ENCODE measurements at places on chromosomes 13 and 19.

DNA sequence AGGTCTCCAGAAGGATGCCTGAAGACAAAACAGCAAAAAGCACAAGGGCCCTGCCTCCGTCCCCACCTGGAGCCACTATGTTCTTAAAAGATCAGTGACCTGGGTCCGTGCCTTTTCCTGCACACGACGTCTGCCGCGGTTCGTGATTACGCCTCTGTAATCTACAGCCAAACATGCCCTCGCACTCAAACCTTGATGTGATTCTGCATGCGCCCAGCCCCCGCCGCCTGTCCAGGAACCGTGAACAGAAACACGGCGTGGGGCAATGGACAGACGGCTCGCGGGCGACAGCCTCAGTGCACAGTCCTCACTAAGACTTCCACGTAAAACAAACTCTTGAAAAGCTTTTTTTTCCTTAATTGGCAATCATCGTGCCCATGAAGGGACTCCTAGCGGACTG is 15.5 kb downstream of the C13orf46 start:
- no peak for DNase-seq

DNA sequence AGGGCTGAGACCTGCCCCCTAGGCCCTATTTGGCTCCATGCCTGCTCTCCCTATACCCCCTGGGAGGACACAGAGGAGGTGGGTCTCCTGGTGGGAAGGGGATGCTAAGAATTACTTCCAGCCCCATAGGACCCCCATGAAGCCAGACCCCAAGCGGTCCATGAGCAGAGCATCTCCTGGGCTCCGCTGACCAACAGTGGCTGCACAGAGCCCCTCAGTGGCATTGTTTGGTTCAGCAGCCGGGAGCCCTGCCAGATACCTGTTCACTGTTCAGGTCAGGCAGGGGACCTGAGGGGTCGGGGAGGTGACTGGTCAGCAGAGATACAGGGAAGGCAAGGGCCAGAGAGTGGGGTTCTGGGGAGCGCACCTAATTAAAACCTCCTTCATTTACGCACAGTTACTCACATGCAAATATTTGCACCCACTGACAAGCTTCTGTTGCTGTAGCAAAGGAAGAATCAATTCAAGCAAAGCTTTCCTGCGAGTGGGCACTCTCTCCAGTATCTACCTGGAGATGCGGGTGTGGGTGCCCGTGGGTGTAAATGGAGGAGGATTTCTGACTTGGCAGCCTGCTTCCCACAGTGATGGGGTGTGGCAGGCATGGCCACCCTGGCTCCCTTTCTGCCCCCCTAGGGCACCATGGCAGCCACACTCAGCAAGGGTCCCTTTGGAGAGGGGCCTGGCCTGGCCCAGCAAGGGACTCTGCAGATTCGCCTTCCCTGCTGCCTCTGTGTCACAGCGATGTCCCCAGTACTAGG is 83.5 kb downstream of the CHST8 start:
- no peak for DNase-seq

DNA sequence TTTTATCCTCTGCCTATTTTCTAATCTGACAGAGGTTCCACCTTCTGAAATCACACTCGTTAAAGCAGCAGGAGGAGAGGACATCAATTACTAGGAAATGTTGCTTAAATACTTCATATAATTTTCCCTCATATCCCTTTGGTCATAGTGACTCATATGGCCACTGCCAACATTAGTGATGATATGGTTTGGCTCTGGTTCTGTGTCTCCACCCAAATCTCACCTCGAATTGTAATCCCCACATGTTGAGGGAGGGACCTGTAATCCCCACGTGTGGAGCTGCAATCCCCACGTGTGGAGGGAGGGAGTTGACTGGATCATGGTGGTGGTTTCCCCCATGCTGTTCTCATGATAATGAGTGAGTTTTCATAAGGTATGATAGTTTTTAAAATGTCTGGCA is 618.4 kb upstream of the SLITRK5 start:
- no peak for DNase-seq

DNA sequence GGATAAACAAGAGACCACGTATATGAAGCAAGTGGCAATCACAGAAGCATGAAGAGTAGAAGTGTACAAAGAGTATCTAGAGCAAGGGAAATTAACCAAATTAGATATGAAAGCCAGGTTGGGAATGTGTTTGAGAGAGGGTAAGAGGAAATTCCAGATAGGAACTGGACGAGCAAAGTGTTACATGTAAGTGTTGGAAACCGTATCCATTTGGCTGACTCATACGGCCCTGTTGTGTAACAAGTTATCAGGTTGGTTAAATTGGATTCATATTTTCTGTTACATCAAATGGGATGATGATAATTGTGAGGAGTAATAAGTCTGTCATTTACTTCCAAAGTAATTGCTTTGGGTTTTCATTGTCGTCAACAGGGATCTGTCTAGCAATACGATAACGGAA is 46.7 kb downstream of the RXFP2 start:
- no peak for DNase-seq

DNA sequence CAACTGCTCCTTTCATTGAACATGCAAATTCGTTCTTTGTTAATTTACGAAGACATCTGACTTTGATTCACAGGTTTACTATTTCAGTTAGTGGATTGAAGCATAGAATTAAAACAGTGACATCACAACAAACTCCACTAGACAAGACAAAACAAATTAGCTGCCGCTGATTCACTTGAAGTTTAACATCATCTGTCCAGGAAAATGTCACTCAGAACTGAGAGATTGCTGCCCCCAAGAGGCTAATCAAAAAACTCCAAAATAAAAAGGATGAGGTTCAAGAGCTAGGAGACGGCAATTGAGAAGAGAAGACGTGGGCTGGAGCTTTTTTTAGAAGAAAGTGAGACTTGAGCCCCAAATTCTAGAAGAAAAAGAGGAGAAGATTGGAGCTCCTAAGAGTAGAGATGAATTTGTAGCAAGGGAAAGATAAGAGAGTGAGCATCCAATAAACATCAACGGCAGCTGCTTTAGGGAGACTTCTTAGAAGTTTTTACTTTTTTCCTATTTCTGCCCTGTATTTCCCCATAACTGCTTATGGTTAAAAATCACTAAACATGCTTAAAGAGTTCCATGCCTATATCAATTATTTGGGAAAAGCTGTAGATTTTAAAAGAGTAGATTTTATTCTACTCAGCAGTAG is 40.8 kb upstream of the TPP2 start:
- no peak for DNase-seq

DNA sequence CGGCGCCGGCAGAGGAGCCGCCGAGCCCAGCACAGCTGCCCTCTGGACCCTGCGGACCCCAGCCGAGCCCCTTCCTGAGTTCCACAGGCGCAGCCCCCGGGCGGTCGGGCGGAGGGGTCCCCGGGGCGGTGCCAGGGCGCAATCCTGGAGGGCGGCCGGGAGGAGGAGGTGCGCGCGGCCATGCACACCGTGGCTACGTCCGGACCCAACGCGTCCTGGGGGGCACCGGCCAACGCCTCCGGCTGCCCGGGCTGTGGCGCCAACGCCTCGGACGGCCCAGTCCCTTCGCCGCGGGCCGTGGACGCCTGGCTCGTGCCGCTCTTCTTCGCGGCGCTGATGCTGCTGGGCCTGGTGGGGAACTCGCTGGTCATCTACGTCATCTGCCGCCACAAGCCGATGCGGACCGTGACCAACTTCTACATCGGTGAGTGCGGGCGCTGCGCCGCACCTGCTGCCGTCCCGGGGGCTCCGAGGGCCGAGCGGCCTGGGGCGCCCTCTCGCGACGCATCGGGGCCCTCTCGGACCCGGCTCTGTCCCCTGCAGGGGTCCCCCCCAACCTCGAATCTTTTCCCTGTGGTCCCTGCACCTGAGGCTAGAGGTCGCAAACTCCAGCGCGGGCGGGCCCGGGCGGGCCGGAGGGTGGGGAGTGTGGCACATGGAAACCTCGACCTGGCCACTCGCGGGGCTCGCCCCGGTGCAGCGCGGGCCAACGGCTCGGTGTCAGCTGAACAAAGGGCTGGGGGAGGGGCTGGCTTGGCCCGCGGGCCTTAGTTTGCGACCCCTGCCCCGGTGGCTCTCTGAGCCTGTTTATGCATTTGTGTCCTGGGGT is at the start of gene KISS1R:
Gene KISS1R, plus strand, starts transcription at position 11 of the 829 bp plus-strand sequence. Its CDS starts 170 bp downstream, at position 181.
- DNase-seq, result no peak

DNA sequence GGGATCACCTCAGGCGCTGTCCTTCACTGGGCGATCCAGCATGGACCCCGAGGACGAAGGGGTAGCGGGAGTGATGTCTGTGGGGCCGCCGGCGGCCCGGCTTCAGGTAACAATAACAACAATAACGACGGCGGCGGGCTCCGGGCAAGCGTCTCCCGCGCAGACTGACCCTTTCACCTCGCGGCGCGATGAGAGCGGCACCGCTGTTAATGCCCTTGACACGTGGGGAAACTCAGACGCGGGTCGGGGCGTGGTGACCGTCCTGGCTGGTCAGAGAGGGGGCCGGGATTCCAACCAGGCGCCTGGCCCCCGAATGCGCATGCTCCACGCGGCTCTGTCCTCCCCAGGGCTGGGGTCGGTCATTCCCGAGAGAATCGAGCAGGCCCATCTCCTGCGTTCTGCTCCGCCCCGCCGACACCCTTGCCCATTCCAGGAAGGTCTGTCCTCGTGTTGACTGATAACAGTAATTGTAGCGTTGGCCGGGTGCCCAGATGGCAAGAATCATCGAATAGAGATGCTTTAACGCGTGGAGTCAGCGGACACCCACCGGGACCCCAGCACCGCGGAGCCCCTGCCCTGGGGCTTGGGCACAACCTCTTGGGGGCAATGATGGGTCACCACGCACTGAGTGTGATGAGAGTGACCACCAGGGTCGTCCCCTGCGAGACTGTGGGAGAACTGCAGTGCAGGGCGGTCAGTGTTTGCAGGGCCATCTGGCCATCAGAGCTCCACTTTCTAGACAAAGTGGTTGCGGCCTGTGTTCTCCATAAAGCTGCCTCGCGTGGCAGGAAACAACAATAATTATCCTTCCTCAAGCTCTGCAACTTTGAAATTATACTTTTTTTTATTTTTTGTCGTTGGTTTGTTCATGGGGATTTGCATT is 528 bp downstream of the ZNF8 start:
- DNase-seq, result no peak

DNA sequence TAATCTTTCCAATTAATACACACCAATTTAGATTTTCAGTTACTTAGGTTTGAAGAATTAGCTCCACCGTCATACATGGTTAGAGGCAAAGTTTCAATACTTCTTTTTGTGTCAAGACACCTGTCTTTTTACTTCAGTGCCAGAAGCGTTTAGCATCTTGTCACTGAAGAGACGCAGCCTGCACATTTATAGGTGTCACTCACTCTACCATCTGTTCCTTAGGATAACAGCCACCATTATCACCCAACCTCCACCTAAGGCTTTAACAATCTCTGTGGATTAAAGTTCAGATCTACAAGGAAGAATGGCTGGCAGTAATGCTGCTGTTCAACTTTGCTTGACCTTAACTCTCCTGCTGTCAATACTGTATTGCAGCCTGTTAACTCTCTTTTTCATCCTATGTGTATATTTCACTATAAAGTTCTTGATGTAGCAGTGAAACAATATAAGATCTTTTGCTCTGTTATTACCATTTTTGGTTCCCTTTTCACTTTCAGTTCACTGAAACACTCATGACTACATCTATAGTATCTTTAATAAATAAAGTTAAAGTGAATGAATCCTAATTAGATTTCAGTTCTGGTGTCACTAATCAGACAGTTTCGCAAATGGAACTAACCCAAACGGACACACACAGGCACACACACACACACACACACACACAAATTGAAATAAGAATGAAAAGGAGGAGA is 435.6 kb downstream of the PCDH9 start:
- no peak for DNase-seq

DNA sequence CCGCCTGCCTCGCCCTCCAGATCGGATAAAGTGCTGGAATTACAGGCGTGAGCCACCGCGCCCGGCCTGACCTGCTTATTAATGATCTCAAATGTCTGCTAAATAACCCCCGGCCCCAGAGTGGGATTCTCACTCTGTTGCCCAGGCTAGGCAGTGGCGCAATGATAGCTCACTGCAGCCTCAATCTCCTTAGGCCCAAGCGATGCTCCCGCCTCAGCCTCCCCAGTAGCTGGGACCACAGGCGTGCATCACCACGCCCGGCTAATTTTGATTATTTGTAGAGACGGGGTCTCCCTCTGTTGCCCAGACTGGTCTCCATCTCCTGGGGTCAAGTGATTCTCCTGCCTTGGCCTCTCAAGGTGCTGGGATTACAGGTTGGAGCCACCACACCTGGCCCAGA is 626 bp upstream of the ATP5F1D start:
- no peak for DNase-seq

Measured in NCI-H446 (cell line).